SJSA1 (cell line): ENCODE measurements at places on chromosomes 7 and 10.

DNA sequence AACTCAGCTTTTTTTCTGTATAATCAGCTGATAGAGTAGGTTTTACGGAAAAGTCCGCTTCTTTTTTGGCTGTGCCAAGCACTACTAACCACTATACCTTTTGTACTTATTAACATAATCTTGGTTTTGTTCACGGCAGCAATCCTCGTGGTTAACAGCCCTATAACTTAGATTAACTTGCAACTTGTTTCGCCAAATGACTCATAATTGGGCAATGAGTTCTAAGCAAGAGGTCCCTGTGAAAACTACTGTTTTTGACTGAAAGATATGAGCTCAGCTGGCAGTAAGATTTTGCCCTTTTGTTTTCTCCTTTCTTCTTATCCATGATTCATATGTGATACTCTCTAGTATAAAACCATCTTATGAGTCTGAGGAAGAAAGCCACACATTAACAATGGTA, 345.0 kb upstream of the PCDH15 start:
- DNase-seq, result no peak

- no peak for DNase-seq
Observed at GRCh38 chr7:44162179-44162578, 21.0 kb upstream of the MYL7 start.

- peak; percentile 54 for DNase-seq
Observed at GRCh38 chr10:58625070-58625469, 112.4 kb downstream of the BICC1 start.

DNA sequence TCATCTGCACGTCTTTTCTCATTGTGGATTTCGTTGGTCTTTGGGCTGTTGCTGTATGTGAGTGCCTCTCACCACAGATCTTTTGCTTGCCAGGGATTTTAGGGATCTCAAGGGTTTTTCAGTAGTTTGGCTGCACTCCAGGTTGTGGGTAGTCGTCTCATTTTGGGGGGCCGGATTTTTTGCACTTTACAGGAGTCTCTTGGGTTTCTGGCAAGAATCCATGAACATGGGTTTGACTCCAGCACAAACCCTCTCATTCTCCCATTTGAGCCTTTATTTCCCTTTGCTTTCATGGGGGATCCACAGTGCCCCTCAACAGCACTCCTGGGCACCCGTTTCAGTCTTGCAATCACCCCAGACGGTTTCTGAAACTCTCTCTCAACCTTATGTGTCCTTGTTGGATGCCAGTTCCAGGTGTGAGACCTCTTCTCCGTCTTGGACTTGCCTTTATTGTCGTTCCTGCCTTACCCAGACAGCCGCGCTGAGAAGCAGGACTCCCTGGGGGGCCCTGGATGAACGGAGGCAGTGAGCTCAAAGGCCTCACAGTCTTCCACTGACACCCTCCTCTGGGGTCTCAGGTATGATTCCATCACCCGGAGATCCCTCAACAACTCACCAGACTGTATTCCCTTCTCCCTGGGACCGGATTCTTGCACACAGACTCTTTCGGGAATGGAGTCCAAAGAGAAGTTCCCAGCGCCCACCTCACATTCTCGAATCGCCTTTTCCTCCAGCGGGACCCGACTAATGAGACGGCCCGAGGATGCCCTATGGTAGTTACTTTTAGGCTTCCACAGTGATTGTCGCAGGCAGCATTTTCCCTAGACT, 18.8 kb upstream of the ZNF273 start:
- peak; percentile 28 for DNase-seq

- no peak for DNase-seq
Observed at GRCh38 chr10:14532473-14533251, 201.9 kb upstream of the FRMD4A start.

- DNase-seq, result no peak
Observed at GRCh38 chr10:30476511-30477155, 42.6 kb downstream of the MAP3K8 start.

- peak; percentile 31 for DNase-seq
Observed at GRCh38 chr7:108294595-108294994, 161.6 kb downstream of the NRCAM start.

DNA sequence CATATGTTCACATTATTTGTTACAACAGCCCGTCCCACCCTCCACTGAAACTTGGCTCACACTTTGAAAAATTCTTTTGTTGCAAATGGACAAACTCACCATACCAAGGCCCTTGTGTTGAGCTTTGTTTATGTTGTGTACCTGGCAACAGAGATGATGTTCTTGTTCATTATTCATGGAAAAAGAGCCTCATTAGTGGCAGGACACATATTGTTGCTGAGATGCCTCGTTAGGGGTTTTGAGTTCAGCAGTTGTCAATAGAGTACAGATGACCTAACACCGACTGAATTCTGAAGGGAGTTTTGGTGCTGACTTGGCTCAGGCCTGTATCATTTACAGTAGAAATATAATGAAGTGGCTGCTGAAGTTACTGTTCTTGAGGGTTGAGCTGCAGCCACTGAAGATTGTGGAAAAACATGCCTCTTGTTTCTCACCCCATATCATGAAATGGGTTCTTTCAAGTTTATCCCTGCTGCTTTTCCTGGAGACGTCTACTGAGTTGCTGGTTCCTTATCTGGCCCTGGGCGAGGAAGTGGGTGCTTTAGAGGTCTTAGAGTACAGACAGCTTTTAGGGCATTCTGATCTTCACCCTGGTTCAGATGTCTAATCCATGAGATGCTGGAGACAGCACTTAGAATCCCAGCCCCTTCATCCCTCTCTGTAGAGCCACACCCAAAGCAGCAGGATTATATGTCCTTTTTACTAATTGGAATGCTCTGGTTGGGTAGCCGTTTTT, 149.7 kb downstream of the WNT2 start:
- DNase-seq, result no peak

DNA sequence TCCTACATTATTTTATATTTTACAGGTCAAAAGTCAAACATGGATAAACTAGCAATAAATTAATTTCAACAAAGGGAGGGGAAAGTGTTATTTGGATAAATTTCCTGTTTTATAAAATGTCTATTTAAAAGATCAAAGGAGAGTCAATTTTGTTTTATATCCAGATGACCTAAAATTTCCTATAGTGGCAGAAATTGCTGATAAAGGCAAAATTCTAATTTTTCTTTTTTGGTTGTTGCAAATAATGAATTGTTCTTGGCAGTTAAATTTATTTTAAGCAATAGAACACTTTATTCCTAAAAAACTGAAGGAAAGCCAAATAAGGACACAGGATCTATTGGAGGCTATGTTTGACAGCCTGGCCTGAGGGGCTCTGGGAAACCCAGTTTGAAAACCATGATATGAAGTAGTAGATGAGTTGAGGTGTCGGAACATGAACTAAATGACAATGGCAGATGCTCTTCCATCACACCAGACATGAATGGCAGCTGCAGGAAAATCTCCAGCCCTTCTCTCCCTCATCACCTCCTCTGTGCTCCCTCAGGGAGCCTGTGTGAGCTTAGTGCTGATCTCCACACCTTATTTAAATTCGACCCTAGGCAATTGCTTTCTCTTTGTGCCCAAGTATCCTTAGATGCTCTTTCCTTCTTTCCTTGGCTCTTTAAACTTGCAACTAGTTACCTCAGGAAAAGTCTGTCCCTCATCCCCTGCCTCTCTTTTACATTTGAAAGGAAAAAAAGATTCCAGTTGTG, 395.0 kb downstream of the THSD7A start:
- no peak for DNase-seq

- DNase-seq, result no peak
Observed at GRCh38 chr10:123160311-123160980, 6.2 kb downstream of the BUB3 start.

DNA sequence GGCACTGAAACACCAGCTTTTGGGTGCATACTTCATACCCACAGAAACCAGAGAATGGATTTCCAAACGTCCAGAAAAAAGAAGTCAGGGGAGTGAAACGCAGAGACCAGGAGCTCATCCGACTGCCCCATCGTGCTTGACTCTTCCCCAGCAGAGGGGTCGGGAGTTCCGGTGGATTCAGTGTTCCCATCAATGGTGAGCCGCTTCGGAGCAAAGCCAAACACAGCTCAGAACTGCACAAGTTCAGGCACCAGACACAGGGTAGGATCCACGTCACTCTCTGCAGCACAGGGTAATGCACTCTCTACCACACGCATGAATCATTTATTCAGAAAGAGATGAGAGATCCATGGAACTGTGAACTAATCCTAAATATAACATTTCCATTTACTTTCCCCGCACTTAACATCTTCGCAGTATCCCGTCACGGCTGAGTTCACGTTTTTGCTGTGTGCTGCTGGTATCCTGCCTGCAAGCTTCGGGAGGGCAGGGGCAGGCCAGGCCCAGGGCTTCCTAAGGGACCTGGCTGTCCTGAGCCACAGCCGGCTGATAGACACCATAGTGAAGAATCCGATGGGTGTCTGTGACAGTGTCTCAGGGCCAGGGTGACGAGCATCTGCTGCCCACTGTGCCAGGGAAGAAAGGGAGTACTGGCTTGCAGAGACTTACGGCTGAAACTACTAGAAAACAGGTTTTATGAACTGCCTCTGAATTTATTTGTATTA, 545.3 kb downstream of the PTPRN2 start:
- DNase-seq, result no peak

DNA sequence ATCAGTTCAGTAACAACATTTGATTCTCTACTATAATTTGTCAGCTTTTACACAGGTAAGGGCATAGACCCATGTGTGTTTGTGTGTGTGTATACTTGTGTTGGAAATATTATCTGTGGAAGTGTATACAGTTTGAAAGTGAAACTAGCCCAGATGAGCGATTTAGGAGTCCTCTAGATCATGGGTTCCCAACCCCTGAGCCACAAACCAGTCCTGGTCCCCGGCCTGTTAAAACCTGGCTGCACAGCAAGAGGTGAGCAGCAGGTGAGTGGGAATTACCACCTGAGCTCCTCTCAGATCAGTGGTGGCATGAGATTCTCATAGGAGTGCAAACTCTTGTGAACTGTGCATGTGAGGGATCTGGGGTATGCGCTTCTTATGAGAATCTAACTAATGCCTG, 1221.5 kb upstream of the SORCS1 start:
- no peak for DNase-seq

DNA sequence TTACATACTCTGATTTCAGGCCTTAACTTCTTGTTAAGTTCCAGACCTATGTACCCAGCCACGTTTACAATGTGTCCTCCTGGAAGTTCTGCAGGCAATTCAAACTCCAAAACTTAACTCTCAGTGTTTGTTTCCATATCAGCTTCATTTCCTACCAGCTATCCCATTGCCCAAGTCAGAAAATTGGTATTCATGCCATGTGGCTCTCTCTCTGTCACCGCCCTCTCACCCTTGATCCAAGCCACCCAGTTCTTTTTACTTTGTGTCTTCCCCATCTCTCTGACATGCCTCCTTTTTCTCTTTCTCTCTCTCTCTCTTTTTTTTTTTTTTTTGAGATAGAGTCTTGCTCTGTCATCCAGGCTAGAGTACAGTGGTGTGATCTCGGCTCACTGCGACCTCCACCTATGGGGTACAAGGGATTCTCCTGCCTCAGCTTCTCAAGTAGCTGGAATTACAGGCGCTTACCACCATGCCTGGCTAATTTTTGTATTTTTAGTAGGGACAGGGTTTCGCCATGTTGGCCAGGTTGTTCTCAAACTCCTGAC, 33.9 kb downstream of the ARL4A start:
- DNase-seq, result no peak

- DNase-seq, result no peak
Observed at GRCh38 chr7:561631-562373, 42.2 kb upstream of the PDGFA start.

DNA sequence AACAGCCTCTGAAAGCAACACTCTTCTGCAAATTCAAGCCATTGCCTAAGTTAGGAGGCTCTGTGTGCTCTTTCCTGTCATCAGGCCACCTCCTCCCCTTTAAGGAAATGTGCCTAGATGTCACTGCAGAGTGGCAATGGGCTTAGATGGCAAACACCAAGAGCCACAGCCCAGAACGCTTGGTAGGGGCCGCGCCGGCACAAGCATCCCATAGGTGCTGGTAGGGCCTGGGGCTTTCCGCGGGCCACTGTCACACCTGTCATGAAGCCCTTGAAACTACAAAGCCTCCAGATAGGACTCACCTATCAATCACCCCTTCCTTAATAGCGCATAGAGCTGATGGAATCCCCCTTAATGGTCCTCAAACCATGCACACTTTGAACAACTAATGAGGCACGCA, 299.9 kb downstream of the GRID1 start:
- no peak for DNase-seq

- no peak for DNase-seq
Observed at GRCh38 chr10:69466158-69466490, 14.9 kb downstream of the TSPAN15 start.

- no peak for DNase-seq
Observed at GRCh38 chr7:64314566-64314965, 805 bp downstream of the ZNF736 start.

DNA sequence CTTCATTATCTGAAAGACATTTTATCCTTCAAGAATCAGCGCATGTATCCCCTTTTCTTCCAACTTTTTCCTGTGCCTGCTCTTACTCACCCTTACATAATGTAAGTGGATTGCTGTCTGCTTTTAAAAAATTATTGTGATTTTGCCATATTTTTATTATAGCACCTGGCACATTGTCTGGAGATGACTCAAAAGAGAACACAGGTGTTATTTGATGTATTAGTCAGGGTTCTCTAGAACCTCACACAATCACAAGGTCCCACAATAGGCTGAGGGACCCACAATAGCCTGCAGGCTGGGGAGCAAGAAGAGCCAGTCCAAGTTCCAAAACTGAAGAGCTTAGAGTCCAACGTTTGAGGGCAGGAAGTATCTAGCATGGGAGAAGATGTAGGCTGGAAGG, 390.0 kb downstream of the EXOC4 start:
- no peak for DNase-seq

DNA sequence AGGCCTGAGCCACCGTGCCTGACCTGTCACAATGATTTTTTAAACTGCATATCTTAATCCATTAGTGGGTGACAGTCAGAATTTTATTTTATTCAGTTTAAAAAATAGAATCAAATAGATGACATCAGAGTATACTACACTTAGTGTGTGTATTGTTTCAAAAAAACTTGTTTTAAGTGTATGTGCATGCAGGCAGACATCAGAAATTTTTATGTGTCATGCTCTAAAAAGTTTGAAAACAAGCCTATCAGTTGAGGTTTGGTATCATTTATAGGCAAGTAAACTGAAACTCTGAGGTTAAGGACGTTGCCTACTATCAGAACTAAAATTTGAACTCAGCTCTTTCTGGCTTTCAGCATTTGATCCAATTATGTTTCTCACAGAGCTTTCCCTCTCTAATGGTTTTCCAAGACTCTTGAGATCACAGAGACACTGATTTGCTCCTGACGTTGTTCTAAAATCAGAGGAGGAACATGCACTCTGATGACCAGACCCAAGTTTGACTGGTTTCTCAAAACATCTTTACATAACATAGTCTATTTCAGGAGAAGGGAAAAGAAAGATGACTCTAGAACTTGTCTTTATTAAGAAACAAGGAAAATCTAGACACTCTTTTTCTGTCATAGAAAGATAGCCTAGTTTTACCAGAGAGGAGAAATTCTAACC, 188.6 kb downstream of the AUTS2 start:
- no peak for DNase-seq
